Stimulated activated naive CD8-positive, alpha-beta T cell treated with anti-CD3 and anti-CD28 coated beads, Interleukin-15, Interleukin-2, amounts not matched to agents 100 U/mL and 50 U/mL, for 24 hours (primary cell): ENCODE measurements at places on chromosomes 2 and 18.

- DNase-seq, result no peak
Measured at GRCh38 chr18:22977847-22978701, 44.9 kb downstream of the RBBP8 start.

GRCh38 chr2:168181825-168182224 is 65.6 kb downstream of the STK39 start:
- no peak for DNase-seq

DNA sequence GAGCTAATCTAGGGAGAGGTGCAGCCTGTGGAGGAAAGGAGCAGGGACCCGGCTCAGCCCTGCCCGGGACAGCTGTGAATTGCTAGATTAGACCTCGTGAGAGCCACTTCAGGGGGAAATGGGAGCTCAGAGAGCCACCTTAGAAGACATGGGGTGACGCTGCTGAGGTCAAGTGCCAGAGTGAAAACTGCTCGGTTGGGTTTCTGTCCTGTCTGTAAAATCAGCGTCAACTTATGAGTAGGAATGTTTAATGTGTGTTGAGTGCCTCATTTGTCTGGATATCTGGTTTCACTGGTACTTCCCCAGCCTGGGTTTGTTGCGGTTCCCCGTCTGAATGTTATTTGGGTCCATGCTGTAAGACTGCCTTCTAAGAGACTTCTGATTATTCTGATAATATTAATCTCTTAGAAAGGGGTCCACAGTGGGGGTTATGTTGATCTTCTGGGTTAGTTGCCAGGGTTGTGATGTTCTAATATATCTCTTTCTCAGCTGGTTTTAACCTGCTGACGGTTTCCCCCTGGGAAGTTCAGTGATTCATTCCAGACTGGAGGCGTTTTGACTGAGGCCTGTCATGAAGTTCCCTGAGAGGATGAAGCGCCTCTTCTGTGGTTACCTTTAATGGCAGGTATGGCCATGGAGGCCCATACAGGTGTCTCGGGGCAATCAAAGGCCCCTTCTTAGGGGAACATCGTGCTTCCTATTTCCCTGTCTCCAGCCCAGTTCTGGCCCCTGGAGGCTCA is 175.9 kb downstream of the SH3RF3 start:
- DNase-seq, result no peak

- DNase-seq, result no peak
Measured at GRCh38 chr2:179768765-179769164, 92.6 kb downstream of the ZNF385B start.

DNA sequence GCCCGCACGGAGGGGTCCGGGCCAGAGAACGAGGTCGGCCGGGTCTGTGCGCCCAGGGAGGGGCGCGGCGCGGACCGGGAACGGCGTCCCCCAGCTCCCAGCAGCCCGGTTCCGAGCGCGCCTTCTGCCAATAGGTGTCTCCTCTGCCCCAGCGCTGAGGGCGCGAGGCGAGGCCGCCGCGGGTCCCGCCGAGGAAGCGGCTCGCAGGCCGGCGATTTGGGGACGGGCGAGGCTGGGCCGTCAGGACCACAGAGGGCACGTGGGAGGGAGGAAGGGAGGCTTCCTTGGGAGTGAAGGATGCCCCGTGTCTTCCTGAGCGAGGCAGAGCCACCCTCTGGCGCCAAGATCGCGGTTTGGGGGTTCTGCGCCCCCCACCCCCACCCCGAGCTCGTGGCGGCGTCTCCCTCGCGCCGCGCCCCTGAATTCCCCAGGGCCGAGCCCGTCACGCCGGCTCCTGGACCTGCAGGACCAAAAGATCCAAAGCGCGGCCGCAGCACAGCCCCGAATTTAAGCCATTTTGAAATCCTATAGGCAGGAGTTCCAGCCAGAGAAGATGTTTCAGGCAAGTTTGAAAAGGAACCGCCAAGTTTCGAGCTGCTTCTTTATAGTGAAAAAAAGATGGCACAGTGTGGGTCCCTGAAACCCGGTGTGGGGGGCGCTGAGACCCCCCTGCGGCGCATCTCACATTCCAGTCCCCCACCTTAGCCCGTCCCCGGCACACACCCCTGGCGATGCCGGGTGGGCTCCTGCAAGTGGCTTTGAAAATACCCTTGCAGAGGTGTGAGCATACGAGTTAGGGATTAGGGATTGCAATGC is 909 bp downstream of the NFATC1 start:
- peak; percentile 59 for DNase-seq

- no peak for DNase-seq
Measured at GRCh38 chr18:58848685-58849084, 16.0 kb upstream of the ZNF532 start.

DNA sequence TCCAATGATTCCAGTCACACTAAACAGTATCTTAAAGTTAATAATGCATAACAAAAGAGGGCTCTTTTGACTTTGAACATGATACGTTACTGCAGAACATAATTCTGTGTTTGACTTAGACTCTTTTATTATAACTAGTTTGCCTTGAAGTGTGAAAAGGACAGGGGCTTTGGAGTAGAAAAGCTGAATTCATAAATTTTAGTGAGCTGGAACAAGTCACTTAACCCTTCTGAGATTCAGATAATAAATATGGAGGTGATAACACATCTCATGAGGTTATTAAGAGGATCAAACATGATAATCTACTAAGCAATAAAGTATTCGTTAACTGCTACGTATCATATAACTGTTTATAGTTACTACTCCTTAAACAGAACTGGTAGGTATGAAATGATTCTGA is 44.7 kb upstream of the FLACC1 start:
- DNase-seq, result no peak

GRCh38 chr2:101793277-101793969 is 95.9 kb downstream of the MAP4K4 start:
- no peak for DNase-seq

DNA sequence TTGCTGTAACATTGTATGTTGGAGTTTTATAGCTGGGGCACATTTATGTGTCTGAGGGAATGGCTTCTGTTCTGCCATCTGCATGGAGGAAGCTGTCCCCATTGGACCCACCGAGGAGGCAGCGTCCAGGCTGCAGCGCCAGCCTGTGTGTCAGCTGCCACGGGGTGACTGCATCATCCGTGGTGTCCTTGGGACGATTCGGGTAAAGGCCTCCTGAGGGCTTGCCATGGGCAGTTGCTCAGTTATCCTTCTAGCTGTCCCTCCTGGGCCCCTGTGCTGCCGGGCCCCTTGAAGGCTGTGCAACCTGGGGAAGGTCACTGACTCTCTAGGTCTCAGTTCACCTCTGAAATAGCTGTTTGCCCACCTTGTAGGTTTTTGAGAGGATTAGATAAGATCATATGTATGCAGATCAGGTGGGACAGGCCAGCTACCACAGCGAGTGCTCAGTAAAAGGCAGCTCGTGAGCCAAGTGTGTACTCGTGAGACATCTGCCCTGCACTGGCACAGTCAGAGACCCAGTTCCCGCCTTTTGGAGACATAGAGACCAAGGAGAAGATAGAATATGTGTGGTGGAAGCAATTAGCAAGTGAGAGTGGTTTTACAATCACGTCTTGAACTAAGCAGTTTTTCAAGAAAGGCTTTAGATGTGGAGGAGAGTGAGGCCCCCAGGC is 10.6 kb downstream of the LDLRAD4 start:
- no peak for DNase-seq

DNA sequence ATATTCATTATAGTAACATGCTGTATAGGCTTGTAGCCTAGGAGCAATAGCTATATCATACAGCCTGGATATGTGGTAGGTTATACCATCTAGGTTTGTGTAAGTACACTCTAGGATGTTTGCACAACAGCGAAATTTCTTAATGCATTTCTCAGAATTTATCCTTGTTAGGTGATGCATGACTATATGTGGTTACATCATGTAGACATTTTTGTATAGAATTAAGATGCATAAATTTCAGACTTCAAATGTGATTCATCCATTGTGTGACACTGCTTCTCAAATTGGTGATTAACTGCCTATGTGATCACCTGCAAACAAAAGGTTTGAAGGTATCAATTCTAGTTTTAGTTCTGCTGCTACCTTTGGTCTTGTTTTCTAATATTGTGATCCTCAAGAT is 1787.0 kb upstream of the PIK3C3 start:
- no peak for DNase-seq

GRCh38 chr18:28439870-28440269 is 262.9 kb upstream of the CDH2 start:
- DNase-seq, result no peak

GRCh38 chr18:68604256-68604655 is 110.7 kb downstream of the TMX3 start:
- DNase-seq, result no peak

- no peak for DNase-seq
Measured at GRCh38 chr2:22800412-22800811, 584.6 kb upstream of the KLHL29 start.

- DNase-seq, result no peak
Measured at GRCh38 chr2:11517906-11518305, 15.9 kb upstream of the GREB1 start.

- no peak for DNase-seq
Measured at GRCh38 chr2:216992056-216992675, 132.3 kb upstream of the TNP1 start.

DNA sequence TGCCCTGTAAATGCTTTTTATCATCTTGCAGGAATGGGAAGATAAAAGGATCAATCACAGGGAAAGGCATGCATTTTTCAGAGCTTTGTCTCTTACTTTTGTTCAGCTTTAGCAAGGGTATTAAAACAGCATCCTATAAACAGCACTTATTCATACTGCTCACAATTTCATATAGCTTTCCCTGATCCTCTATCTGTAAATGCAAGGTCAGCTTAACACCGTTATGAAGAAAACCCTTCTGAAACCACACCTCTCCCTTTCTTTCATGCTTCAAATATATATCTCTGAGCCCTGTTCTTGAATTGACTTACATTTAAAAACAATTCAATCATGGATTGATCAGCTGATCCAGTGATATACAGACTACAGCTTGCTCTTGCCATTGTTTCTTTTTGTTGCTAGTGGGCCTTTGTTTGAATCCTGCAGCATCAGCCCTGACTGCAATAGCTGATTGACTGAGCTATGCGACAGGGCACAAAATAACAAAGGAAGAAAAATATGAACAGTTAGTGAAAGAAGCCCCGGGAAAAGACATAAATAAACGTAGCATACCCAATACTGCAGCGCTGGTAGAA is 795.5 kb upstream of the CDH2 start:
- DNase-seq, result no peak

DNA sequence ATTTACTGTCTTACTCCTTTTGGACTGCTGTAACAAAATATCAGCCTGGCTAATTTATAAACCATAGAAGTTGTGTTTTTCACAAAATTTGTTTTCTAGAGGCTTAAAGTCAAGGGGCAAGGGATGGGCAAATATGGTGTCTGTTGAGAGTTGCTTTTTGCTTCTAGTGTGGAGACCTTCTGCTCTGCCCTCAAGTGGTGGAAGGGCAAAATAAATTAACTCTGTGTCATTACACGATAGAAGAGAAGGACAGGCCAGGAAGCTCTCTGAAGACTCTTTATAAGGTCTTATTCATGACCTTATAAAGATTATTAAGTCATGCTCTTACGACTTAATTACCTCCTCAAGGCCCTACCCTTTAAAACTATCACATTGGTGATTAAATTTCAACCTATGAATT is 181.2 kb upstream of the LRATD1 start:
- no peak for DNase-seq

GRCh38 chr2:110852051-110852450 is 119.7 kb downstream of the ACOXL start:
- DNase-seq, result no peak

DNA sequence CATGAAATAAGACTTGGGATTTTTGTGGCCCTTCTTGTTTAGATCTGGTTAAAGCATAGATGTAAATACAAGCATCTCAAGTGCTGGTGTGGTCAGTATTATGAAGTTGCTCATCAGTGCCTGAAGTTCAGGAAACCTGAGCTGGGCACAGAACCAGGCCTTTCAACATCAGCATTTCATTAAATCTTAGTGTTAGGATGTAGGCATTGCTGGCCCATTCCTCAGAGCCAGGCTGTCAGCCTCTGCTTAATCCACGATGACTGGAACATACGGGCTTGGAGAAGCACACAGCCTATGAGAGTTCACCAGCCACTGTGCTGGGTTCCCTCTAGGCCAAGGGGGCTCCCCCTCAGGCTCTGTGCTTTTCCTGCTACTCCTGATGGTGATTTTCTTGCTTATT is 270.2 kb downstream of the EN1 start:
- DNase-seq, result no peak

DNA sequence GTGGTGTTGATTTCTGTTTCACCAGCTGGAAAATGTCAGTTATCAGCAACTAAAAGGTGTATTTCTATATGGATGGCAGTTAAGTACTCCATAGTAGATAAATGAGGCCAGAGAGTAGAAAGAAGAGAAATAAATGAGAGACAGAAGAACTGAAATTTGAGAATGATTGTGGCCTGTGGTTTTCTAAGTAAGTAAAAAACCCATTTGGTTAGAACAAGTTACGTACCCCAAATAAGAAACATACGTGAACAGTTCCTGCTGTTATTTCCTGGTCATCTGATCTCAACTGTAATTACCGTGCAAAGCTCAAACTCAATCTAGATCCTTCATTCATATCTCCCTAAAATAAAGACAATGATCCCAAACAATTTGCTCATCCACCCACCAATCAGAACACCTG is 181.3 kb downstream of the PID1 start:
- DNase-seq, result no peak

- no peak for DNase-seq
Measured at GRCh38 chr2:230008708-230009066, 60.0 kb downstream of the SLC16A14 start.

DNA sequence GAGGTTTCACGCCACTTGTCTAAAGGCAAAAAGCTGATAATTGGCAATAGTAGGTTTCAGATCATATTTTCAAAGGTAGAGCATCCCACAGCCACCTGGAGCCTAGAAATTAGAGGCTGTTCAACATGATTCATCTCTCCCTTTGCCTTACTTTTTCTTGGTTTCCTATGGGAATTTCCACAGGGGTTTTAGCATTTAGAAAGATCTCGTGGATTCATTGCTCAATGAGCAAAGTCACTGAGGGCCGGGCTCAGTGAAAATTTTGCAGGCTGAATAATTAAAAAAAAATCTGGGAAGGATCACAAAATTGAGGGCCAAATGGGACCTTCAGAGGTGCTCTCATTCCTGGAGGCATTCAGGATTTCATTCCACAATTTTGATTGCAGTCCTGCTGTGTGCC is 137.1 kb downstream of the VAPA start:
- no peak for DNase-seq

GRCh38 chr18:35376393-35376741 is 770 bp downstream of the ZNF396 start:
- peak; percentile 37 for DNase-seq

DNA sequence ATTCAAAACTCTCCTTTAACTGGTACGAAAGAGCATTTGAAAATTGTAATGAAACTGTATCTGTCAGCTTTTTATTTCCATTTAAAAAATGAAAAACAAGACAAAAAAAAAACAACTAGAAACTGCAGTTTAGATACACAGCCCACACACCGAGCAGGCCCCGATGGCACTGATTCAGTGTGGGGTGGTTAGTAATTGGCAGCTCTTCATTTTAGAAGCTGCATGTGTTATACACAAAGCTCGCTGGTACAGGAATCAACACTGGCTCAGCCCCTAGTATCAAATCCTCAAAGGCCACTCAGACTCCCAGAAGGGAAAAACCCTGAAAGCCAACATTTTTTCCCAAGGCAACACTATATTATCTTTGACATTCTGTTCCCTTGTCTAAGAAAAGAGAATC is 30.5 kb upstream of the RMDN2 start:
- DNase-seq, result no peak

GRCh38 chr2:26682155-26682554 is 10.4 kb upstream of the KCNK3 start:
- no peak for DNase-seq

GRCh38 chr2:84052913-84053312 is 406.2 kb downstream of the SUCLG1 start:
- no peak for DNase-seq
